CD4-positive, alpha-beta T cell treated with Interleukin-6 at 100 ng/mL for 8 hours (primary cell): ENCODE measurements at places on chromosomes 1 and 21.

- no peak for DNase-seq
Measured at GRCh38 chr1:242802973-242803372, 278.5 kb upstream of the PLD5 start.

DNA sequence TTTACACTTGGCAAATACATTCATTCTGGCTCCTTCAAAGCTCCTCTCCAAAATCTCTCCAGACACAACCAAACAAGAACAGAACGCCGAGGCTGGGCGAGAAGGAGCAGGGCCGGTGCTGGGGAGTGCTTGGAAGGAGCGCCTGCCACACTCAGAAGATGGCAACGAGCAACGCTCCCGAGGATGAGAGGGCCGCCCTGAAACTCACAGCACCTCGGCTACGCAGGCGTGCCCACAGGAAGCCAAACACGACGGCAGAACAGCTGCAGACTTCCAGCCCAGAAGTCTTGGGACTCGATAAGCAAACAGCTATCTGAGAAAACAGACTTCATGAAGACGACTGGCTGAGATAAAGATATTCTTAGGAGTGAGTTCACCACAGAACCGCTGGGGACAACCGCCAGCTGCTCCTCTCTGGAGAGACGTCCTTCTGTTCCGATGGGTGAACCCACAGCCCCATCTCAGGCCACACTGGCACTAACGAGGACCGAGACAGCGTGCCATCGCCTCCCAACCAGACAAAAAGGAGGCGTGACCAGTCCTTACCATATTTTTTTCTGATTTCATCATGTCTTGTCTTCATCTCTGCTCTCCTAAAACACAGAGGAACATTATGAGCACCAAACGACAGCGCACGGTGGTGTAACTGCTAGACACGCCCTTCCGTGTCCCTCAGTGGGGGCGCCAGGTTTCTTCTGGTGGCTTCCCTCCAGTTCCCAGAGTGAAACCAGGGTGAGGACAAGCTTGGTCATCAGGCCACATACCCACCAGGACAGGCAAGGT is 18.6 kb downstream of the PTTG1IP start:
- no peak for DNase-seq

GRCh38 chr1:222788402-222789156 is 26.3 kb upstream of the DISP1 start:
- DNase-seq: no peak

DNA sequence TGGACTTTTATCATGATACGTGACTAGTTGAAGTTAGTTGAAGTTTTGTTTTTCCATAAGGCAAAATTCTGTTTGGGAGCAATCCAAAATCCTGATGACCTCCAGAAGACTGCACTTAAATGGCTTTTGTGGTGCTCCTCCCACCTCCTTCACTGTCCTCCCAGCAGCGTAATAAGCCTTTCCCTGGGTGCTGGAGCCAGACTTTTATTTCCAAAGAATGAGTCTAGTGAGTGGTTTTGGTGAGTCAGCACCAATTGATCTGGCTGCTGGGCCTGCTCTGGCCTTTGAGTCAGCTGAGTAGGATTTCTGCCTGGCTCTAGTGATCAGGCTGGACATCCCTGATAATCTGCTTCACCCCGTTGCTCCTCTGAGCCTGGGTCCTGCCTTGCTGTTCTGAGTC is 21.7 kb upstream of the KCND3 start:
- DNase-seq: no peak

DNA sequence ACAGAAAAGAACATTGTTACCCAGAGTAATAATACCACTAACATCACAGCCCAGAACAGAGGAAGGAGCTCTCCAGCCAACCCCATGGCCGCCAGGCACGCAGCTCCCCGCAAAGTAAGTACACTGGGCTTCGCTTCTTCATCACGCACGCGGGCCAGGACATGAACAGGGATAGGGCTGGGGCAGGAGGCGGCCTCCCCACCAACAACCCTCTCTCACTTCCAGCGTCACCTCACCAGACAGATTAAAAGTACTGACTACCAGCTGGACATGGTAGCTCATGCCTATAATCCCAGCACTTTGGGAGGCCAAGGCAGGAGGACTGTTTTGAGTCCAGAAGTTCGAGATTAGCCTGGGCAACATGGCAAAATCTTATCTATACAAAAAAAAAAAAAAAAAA is 78.3 kb downstream of the NPHP4 start:
- DNase-seq: no peak

GRCh38 chr1:228802386-228803220 is 67.3 kb downstream of the RHOU start:
- DNase-seq: no peak

- no peak for DNase-seq
Measured at GRCh38 chr1:222817529-222817928, 2.7 kb downstream of the DISP1 start.

GRCh38 chr1:59568158-59568935 is 246.4 kb upstream of the HOOK1 start:
- no peak for DNase-seq

DNA sequence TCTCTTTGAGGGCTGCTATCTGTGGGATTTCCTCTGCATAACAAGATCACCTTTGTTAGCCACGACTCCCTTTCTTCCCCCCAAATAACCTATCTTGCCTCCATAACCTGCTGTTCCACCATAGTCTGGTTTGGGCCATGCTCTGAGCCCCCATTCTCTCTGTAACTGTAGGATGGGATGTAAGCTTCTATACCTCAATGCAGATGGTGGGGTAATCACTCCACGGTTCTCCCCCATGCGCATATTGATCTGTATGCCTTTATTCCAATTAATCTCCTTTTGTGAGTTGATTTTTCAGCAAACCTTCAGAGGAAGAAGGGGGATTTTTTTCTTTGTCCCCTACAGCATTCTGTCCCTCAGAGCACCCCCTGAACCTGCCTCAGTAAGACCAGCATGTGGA is 170.1 kb upstream of the IRF2BP2 start:
- DNase-seq: no peak

GRCh38 chr1:167066333-167067122 is 23.6 kb downstream of the GPA33 start:
- peak; percentile 74 for DNase-seq

DNA sequence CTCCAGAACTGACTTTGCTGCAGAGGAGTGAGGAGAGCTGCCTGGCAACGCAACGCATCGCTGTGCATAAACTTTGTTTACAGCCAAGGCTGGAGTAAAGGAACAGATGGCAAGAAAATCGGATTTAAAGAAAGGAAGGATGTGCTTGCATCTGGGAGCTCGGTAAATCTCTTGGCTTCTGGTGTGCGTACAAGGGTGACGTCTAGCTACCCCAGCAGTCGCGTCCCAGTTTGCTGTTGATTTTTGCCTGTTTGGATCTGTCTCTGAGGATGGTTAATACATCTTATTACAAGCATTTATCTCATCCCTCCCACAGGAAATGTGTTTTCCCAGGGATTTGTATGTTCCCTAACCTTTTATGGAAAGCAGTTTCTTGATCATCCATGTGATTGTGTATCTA is 73.3 kb upstream of the RALGPS2 start:
- DNase-seq: no peak

DNA sequence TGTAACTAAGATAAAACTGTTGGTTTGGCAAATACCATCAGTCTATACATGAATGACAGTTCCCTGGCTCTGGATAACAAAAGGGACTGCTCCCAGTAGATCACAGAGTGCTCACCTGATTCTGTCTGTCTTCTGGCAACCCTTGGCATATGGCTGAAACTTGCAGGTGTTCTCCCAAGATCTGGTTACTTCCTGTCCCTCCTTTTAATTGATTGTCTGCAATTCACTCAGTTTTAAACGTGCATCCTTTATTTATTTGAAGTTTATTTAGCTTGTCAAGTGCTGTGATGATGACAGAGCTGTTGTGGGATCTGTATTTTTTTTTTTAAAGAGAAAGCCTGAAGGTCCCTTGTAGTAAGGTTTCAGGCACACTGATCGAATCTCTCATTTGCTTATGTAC is 3.4 kb downstream of the KCNA3 start:
- DNase-seq: no peak

DNA sequence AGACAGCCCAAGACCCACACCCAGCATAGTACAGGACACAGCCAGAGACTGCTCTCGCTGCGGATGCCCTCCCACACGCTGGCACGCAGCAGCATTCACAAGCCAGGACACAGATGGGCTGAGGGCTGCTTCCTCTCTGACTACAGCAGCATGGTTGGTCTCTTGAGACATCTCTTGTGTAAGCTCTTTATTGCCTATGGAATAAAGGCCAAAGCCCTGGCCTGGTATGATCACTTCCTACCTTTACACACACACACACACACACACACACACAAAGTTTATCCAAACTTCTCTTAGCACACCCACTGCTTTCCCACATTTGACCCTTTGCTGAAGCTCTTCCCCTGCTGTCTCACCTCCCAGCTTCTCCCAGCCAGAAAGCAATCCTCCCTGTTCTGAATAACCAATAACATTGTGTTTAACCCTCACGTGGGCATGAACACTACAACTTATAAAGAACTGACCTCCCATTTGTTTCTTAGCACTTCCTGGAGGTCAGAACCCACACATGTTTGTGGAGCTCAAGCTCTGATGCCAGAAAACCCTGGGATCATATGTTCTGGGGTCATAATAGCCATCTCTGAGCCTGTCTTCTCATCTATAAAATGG is 1.2 kb upstream of the LUZP1 start:
- peak; percentile 11 for DNase-seq

GRCh38 chr1:173005196-173005864 is 45.4 kb downstream of the TNFSF18 start:
- no peak for DNase-seq

- no peak for DNase-seq
Measured at GRCh38 chr1:27656157-27656893, 15.7 kb downstream of the IFI6 start.

DNA sequence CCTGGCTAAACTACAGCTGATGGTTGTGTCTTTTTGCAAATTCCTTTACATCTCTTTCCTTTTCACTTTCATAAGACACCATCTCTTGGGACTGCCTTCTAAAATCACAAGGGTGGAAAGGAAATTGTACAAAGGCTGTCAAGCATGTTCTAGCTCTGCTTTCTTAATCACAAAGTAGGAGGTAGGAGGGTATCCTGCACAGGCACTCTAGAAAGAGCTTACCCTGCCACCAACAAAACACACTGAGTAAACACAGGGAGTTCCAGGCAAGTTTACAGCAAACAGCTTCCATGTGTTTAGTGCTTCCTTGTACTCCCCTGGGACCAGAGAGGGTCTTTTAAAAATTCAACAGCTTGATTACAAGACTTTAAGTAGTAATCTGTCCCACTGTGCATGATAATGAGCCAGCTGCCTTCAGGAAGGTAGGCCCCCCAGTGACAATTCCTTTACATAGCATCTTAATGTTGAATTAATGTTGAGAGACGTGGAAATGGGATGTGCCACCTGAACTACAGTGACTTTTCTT is 2.4 kb downstream of the PLPP3 start:
- no peak for DNase-seq

DNA sequence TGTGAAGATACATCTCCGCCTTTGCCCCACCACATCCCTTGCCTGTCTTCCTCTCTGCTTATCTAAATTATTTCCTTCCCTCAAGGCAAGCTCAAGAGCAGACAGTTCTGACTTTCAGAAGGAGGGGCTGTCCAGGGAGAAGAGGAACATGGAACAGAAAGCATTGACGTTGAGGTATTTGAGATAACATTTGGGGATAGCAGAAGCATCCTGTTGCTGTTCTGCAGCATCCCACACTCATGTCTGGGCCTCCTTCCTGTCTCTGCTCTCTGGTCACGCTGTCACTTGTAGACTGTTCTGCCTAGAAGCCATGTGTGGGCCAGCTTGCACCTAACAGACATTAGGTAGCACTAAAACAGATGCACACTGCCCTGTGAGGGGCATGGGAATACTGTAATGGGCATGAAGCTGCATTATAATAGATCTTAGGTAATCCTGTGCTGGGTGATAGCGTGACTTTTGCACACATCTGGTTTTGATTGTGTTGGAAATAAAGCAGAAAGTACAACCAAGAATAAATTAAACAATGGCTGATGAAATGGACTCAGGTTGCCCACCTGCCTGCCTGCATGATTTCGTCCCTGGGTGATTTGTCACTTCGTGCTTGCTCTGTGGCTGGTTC is 660 bp upstream of the RD3 start:
- DNase-seq: no peak

DNA sequence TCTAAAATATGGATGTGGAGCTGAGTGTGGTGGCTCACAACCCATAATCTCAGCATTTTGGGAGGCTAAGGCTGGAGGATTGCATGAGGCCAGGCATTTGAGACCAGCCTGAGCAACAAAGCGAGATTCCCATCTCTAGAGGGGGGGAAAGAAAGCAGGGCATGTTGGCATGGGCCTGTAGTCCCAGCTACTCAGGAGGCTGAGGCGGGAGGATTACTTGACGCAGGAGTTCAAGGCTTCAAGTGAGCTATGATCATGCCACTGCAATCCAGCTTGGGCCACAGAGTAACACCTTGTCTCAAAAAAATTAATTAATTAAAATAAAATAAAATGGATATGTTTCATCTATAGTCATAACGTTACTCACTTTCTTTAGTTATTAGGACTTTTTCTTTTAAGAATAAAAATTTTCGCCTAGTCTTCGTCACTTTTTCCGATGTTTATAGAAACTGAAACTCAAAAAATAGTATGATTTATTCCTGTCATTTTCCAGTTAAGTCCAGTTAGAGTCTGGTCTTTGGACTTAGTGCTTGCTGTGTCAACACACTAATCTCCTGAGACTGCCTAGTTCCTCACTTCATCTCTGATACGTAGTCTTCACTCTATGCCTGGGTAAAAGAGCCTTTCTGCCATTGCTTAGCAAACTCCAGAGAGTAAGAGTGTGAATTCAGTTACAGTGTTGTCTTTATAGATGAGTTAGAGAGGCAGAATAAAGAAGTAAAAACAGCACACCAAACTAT is 28.0 kb downstream of the IARS2 start:
- DNase-seq: no peak

DNA sequence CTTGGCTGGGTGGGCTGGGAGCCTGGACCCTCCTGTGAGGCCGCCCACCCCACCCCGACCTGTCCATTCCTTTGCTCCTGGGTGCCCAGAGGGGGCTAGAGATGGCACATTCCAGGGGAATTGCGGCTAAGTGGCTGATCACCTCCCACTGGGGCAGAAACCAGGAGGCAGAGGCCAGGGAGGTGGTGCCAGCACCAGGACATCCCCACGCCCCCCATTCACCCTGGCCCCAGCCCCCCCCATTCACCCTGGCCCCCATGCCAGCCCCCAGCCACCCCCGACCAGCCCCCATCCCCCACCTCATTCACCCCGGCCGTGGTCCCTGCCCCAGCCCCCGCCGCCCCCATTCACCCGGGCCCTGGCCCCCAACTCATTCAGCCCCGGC is 6.2 kb downstream of the C1QTNF12 start:
- DNase-seq: no peak

DNA sequence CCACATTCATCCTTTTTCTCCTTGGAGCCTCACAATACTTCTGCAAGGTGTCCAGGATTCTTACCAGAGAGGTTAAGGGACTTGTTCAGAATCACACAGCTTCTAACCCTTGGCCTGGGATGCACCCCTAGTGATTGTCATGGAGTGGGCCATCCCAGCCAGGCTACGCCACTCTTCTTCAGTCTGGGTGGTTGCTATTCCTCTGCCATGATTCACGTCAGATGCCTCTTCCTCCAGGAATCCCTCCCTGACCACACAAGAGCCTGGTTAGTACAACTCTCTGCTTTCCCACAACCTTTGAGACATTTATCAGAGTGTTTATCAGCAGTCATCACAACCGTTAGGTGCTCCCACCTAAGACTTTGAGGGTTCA is 121.8 kb downstream of the EPHB2 start:
- DNase-seq: no peak
